ENCODE measurements at places on chromosomes 3 and 15.
A peak's percentile ranks its signal among the peaks of the same experiment; 100 is the strongest.

- DNase-seq, result no peak
Measured at GRCh38 chr3:13702286-13702685, 153.4 kb downstream of the FBLN2 start.

- no peak for DNase-seq
Measured at GRCh38 chr3:119403201-119403600, 60.2 kb downstream of the TMEM39A start.

DNA sequence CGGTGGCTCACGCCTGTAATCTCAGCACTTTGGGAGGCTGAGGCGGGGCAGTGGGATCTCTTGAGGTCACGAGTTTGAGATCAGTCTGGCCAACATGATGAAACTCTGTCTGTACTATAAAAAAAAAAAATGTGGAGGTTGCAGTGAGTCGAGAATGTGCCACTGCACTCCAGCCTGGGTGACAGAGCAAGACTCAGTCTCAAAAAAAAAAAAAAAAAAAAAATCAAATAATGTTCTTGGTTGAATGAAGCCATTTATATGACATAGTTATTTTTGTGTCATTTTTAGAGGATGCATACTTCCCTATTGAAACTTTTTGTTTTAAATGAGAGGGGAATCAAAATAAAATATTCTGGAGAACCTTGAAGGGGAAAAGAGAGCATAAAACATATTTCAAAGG lies 3.1 kb downstream of the HMCES start:
- DNase-seq, result no peak

GRCh38 chr3:32951410-32951811 lies at the start of gene CCR4:
Gene CCR4, plus strand, starts transcription at chr3:32951644. Its CDS starts 1,779 bp downstream, at chr3:32953423.
- no peak for DNase-seq

GRCh38 chr3:129824926-129825541 lies 68.5 kb downstream of the TMCC1 start:
- DNase-seq, result no peak

DNA sequence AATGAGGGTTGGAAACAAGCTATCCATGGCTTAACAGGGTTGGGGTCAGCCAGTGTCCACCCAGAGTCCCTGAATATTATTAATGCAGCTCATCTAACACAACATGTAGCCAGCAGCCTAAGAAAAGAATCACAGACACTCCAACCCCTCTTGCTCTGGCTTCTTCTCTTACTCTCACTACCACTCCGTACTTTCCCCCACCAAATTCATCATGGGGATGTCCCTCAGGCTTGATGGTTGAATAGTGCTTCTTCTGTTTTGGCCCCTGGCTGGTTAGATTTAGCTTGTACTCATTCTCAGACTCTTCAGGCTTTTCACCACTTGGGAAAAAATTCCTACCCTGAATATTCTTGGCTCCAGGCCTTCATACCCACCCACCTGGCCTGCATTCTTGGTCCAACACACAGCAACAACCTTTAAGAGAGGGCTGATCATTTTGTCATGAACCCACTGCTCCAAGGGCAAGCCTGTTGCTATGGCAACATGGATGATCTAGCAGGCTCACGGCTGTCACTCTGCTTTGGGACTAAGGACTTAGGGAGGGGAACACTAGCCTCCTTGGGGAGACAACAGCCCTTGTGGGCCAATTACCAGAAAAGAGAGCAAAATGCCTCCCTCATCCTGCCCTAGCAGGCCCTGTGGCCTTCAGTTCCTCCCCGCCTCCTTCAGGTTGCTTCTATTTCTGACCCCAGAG lies 9.4 kb upstream of the MED12L start:
- DNase-seq, result no peak

- peak; percentile 74 for DNase-seq
Measured at GRCh38 chr15:67150023-67150860, 84.8 kb downstream of the SMAD3 start.
